ENCODE measurements at places on chromosomes 13 and 19. TPM values are rescaled to one million over a fixed set of nuclear protein-coding genes. Genes with fewer than 3 reads are reported as not detected.

ETHE1 gene
- 97.7 TPM for polyA plus RNA-seq

KIR2DL3 gene
- polyA plus RNA-seq, result 0.27 TPM

ZNF146 gene
- polyA plus RNA-seq, result 71.8 TPM

IGFL2 gene
- 0.36 TPM for polyA plus RNA-seq

GJB2 gene
- polyA plus RNA-seq, result 4.1 TPM

LILRA6 gene
- polyA plus RNA-seq, result 0.73 TPM

SYT5 gene
- polyA plus RNA-seq, result 9.1 TPM

ANKRD24 gene
- 2.8 TPM for polyA plus RNA-seq

DNA sequence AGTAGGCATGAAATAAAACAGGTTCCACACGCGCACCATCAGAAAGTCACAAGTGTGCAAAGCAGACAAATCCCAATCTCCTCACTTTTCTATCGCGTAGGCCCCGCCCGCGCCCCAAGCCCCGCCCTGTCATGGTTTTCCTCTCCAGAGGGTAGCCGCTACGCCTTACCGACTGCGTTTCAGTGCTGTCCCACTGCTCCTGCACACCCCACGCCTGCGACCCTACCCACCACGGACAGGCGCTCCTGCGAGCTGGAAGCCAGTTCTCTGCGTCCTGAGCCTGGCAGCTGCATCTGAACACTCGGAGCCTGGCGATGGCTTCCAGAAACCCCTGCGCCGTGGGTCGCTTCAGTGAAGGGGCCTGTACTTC lies 379 bp upstream of the ZNF470 start:
- peak; percentile 1 for DNase-seq

DNA sequence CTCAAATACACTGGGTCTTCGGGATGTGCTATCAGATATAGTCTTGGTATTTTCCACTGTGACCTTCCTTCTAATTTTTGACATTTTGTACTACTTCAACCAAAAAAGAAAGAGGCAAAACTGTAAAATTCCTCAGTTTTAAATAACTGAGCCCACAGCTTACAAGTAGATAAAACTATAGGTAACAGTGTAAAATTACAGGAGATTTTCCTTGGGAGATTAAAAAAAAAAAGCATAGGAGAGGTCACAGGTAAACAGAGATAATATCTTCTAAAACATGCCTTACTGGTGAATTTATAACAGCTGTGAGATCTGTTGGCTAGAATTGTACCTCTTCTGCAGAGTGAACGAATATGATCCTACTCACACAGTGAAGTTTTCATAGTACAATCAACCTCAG lies 7.1 kb downstream of the ZC3H13 start:
- no peak for DNase-seq

DNA sequence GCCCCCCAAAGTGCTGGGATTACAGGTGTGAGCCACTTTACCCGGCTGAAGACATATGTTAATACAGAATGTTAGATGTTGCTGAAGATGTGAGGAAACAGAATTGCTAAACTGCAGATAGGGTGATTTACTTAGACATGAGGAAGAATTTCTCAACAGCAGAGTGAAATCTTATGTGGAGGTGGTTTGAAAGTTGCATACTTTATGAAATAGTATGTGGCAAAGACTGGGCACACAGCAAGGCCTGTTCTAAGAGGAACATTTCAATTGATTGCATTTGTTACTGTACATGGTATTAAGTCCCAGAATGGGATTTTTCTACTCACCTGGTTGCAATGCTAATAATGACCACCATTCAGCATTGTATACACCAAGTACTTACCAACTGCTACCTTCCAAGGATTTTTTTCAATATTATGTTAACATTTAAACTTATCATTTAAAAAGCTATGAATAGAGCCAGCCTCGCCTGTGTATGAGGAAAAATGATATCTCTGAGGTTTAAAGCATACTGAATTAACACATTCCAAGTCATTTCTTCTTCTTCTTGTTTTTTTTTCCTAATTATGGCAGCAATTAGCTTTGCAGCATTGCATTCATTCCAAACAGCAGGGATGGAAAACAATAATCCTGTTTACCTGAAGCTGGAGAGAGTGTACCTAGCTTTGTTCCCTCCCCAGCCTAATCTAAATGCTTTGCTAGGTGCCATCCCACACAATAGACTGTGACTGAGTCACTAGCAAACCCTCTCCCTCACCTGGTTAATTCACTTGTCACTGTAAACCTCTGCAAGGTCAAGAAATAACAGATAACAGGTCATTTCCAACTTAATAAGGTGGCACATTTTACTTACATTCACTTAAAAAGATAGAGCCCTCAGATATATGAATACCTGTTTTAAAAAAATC lies 19.4 kb upstream of the KLF5 start:
- DNase-seq, result no peak

GRCh38 chr19:47430041-47430802 lies 10.9 kb upstream of the MEIS3 start:
- peak; percentile 76 for DNase-seq

DNA sequence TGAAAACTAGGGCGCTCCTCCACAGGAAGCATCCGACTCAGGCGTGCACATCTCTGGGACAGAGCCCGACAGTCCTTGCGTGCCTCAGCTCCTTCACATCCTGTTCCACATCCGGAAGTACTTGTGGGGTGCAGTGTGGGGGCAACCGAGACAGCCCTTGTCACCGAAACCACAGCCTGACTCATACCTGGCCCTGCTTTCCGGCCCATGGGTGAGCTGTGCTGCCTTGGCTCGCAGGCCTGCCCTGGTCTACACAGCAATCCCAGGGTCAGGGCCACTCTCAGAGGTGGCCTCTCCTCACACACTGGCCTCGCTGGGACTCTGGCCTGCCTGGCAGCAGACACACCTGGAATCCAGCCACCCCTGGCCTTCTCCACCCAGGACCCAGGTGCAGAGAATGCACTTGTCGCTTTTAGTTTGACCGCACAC lies 100.4 kb downstream of the STK24 start:
- DNase-seq, result no peak

GRCh38 chr19:38769635-38770211 lies 3.6 kb downstream of the LGALS7 start:
- peak; percentile 90 for DNase-seq

DNA sequence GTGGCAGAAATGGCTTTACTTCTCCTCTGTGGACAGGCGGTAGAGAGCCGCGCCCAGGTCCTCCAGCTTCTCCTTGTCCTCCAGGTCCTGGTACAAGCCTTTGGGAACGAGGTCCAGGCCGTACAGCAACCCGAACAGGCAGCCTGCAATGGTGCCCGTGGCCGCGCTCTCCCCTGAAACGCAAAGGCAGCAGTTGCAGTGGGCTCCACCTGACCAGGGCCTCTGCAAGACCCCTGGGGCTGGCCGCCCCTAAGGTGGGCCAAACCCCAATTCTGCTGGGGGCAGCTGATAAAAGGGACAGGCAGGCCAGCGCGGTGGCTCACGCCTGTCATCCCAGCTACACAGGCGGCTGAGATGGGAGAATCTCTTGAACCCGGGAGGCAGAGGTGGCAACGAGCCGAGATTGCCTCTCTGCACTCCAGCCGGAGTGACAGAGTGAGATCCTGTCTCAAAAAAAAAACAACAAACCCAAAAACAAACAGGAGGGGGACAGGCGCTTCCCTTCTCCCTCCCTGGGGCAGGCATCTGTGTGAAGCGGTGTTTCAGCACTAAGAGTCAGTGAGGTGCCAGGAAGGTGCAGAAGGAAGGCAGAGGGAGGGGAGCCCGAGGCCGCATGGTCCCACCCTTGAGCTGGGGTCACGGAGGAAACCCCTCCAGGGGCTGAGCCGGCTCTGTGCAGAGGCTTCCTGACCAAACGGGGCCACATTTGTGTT lies 30.3 kb downstream of the ADPRHL1 start:
- no peak for DNase-seq

DNA sequence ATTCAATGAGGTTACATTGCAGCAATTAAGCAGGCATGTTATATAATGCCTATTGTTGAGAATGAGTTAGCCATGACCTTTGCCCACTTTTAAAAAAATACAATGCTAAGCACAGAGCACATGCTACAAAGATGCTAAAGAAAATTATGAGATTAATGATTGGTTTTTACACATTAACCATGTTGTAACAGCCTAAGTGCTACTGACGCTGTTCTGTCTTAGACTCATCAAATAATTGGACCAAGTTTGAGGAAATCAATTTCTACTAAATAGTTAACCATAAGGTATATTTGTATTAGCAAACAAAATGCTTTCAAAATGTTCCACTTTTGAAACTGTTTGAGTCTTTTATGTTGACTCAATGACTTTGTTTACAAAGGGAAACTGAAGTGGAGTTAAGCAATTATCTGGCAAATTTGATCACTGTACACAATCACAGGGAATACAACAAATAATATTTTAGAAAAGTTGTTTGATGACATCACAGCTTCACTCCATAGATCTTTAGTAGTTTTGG lies 14.3 kb downstream of the MIR17HG start:
- DNase-seq, result peak; percentile 44

DNA sequence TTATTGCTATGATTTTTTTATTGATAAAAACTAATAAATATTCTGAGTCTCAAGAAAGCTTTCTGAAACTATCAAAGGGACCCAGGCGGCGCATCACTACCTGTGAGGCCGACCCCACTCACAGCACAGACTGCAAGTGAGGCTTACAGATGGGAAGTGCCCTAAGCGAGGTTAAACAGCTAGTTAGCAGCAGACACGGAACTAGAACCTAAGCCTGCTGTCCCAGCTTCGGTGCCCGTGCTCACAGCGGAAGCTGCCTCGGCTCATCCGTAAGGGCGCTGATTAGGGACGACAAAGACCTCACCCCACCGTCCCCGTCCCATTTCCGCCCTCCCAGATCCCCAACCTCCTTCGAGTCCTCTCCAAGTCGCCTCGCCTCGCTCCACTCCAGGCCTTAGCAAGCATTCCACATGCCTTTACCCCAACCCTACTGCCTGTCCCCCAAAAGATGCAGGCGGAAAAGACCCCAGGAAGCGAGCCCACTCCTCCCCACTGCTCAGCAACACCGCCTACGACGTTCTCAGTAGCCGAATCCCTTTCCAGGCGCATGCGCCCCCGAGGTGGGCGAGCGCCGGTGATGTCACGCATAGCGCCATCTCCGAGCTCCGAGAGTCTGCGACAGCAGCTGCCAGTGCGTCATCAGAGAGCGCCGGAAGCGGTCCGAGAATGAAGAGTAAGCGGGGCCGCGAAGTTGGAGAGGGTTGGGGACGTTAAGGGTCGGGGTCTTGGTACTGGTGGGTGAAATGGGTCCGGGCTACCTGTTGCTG lies at the start of gene POP4:
Gene POP4 (plus strand): TSS at position 631 of the 767 bp plus-strand sequence. CDS start 36 bp downstream, at position 667.
- peak; percentile 98 for DNase-seq

DNA sequence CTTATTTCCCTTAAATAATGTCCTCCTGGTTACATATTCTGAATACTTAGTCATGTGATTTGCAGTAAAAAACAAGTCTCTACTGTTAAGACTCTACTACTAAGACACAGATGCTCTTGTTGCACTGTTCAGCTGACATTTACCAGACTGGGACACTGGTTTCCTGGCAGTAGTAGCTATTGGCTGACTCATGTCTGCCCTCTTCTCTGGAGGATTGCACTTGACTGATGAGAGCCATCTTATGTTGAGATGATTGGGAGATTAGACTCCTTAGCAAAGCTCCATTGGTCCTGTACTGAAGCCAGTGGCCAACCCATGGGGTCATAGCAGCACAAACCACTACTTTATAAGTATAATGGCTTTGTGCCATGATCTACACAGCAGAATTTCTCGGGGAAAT lies 1672.6 kb upstream of the PCDH20 start:
- no peak for DNase-seq

DNA sequence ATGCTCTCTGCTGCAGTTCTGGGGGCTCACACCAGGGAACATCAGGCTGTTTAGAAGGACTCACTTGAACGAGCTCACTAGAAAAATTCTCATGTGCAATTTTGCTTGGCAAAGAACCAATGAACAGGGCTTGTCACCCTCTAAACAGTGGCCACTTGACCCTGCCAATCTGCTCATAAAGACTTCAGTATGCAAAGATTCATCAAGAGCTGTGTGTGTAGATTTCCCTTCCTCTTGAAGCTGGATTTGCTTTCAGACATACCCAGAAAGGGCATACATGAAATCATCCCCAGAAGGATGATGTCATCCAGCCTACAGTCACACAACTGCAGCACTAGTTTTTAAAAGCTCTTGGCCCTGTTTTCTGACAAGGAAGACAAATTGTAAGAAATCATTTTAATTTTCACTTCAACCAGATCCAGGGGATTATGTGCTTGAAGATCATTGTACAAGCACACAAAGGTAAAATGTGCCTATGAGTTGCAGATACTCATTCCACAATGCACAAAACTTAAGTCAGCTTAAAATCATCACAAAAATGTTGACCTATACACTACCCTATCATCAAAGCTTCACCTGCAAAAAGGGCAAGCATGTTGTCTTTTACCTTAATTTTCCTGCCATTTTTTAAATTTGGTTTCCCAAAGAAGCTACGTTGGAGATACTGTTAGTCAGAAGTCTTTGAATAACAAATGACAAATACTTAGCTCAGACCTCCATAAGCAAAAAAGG lies 5.2 kb upstream of the STK24 start:
- DNase-seq, result no peak

GRCh38 chr13:97574926-97575325 lies 141.0 kb downstream of the RAP2A start:
- DNase-seq, result no peak

Measured in large intestine (tissue), 12 donors.